Activated naive CD4-positive, alpha-beta T cell treated with anti-CD3 and anti-CD28 coated beads for 36 hours (primary cell): ENCODE measurements at places on chromosomes 4 and X. TPM values are rescaled to one million over a fixed set of nuclear protein-coding genes. Genes with fewer than 3 reads are reported as not detected.

RAB40A gene
- not detected for total RNA-seq

FGFR3 gene
- total RNA-seq = 0.27 TPM

PNMA6F gene
- total RNA-seq = not detected

MAGEA4 gene
- not detected for total RNA-seq

GAGE1 gene
- not detected for total RNA-seq

SPANXB1 gene
- total RNA-seq = not detected

TLR3 gene
- not detected for total RNA-seq

CABS1 gene
- not detected for total RNA-seq

IQCM gene
- total RNA-seq = not detected

ODAM gene
- not detected for total RNA-seq
